Transverse colon (tissue), 4 donors: ENCODE measurements at places on chromosomes 16 and 17. TPM values are rescaled to one million over a fixed set of nuclear protein-coding genes. Genes with fewer than 3 reads are reported as not detected.

GRCh38 chr17:518047-518735 lies 165.6 kb upstream of the RPH3AL start:
- DNase-seq: no peak

RND2 gene
- 0.41 TPM for total RNA-seq

MCRIP1 gene
- total RNA-seq: 39.0 TPM

HS3ST3A1 gene
- total RNA-seq: 1.9 TPM

DNA sequence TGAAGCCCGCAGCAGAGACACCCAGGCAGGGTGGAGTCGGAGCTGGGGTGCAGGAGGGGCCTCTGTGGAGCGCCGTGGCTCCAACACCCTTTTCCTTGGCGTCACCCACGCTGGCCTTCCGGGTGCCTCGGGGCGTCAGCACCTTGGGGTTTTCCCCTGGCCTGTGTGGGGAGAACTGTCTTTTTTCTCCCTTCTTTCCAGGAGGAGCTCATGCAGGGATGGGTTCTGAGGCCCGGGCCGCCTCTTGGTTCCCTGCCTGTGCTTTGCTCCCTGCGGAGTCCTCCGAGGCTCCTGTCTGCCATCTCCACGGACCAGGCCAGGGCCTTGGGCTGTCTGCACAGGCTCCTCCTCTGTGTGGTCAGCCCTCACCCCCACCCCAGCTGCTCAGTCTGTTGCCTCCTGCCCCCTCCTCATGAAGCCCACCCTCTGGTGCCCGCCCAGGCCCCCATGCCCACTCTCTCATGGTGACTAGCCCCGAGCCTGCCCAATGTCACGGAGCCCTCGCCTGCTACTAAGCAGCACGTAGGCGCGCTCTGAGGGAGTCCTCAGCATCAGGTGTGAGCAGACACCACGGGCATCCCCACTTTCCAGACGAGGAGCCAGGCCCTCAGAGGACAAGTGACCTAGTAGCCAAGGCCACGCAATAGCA lies 5.0 kb downstream of the KATNB1 start:
- DNase-seq: no peak

VAT1L gene
- total RNA-seq: 1.1 TPM

- DNase-seq: peak; percentile 45
These were observed 500 bp downstream of the COX6A2 start for GRCh38 chr16:31427441-31428278.

DNA sequence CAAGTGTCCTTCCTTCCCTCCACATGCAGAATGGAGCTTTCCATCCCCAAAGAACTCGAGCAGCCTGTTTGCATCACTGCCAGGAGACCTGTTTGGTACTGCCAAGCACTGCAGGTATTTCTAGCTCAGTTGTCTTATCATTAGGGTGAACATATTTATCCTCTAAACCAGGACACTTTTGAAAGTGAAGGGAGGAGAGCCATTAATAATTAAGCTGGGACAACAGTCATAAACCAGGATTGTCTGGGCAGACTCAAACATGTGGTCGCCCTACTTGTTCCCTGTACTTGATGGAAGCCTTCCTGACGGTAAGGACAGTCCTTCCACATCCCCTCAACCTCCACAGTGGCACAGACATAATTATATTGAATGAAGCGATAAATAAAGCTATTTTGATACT lies 67.4 kb downstream of the PRKCA start:
- no peak for DNase-seq

TBC1D3K gene
- not detected for total RNA-seq

DNA sequence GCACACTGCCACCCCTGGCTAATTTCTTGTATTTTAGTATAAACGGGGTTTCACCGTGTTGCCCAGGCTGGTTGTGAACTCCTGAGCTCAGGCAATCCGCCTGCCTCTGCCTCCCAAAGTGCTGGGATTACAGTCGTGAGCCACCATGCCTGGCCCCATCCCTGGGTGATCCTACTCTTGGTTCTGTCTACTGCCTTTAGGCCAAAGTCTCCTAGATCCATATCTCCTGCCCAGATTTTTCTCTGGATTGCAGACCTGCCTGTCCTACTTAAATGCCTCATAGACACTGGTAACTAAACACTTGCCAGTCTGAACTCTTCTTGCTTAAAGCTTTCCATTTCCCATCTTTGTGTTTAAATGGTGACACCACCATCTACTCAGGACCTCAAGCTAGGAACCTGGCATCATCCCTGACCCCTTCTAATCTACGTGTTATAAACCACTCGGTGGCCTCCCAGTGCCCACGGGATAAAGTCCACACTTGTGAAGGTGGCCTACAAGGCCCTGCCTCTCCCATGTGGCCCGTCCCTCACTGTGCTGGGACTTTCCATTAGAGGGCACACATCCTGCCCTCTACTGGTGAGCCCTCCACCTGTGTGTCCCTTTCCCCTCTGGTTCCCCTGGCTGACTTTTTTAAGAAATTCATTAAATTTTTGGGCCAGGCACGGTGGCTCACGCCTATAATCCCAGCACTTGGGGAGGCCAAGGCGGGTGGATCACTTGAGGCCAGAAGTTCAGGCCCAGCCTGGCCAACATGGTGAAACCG lies 51.1 kb downstream of the USP43 start:
- no peak for DNase-seq

GRCh38 chr16:88553739-88554138 lies 16.5 kb upstream of the ZC3H18 start:
- DNase-seq: no peak

DNA sequence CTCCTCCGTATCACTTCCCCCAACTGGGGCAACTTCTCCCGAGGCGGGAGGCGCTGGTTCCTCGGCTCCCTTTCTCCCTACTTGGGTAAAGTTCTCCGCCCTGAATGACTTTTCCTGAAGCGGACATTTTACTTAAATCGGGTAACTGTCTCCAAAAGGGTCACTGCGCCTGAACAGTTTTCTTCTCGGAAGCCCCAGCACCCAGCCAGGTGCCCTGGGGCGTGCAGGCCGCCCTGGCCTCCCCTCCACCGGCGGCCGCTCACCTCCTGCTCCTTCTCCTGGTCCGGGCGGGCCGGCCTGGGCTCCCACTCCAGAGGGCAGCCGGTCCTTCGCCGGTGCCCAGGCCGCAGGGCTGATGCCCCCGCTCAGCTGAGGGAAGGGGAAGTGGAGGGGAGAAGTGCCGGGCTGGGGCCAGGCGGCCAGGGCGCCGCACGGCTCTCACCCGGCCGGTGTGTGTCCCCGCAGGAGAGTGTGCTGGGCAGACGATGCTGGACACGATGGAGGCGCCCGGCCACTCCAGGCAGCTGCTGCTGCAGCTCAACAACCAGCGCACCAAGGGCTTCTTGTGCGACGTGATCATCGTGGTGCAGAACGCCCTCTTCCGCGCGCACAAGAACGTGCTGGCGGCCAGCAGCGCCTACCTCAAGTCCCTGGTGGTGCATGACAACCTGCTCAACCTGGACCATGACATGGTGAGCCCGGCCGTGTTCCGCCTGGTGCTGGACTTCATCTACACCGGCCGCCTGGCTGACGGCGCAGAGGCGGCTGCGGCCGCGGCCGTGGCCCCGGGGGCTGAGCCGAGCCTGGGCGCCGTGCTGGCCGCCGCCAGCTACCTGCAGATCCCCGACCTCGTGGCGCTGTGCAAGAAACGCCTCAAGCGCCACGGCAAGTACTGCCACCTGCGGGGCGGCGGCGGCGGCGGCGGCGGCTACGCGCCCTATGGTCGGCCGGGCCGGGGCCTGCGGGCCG lies 1.6 kb downstream of the HIC1 start:
- peak; percentile 42 for DNase-seq

- DNase-seq: no peak
These were observed 17.5 kb upstream of the TFAP4 start for GRCh38 chr16:4290236-4290830.

GRCh38 chr16:17359788-17360390 lies 110.9 kb downstream of the XYLT1 start:
- no peak for DNase-seq

AANAT gene
- total RNA-seq: not detected

DNA sequence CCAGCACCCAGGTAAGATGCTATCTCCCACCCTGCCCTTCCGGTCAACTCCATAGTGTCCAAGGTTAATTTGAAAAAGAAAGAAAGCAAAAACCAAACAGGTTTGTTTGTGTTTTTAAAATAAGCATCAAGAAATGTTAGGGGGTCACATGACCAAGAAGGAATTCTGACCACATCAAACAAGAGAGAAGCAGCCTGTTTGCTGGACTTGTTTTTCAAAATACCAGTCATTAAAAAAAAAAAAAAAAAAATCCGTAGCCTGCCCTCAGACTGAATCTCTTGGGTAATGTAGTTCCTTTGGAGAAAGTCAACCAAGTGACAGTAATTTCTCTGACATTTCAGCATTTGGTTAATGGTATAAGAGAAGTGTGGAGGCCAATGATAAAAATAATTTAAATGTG lies 38.4 kb downstream of the HNF1B start:
- no peak for DNase-seq

ASB16 gene
- 2.6 TPM for total RNA-seq

DNA sequence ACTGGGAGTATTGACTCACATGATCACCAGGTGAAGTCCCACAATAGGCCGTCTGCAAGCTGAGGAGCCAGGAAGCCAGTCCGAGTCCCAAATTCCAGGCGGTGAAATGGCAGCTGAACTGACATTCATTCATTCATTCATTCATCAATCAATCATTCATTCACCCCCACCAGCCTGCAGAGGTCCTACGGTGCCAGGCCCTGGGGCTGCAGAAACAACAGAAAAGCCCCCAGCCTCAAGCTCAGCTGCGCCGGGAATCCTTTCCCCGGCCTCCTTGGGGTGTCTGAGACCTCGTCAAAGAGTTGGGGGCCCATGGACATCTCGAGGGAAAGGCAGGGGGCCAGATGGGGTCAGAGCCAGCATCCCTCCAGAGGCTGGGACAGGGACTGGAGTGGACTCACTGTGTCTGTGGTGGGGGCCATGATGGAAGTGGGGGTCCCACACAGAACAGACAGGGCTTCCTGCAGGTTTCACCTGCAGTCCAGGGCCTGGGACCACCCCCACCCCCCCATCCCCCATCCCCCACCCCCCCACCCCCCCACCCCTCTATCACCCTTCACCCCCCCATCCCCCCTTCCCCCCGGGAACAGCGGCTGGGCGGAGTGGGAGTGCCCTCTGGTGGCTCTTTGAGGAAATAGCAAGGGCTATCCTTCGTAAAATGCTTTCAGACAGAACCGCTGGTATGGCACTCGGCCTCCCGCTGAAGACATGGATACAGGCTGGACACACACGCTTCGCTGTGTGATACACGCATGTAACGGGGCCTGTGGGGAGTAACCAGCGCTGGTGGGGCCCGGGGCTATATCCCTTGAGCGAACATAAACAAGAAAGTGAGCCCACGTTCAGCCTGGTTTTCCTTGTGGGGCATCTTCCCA lies 8.5 kb upstream of the ZC3H18 start:
- peak; percentile 37 for DNase-seq

DNA sequence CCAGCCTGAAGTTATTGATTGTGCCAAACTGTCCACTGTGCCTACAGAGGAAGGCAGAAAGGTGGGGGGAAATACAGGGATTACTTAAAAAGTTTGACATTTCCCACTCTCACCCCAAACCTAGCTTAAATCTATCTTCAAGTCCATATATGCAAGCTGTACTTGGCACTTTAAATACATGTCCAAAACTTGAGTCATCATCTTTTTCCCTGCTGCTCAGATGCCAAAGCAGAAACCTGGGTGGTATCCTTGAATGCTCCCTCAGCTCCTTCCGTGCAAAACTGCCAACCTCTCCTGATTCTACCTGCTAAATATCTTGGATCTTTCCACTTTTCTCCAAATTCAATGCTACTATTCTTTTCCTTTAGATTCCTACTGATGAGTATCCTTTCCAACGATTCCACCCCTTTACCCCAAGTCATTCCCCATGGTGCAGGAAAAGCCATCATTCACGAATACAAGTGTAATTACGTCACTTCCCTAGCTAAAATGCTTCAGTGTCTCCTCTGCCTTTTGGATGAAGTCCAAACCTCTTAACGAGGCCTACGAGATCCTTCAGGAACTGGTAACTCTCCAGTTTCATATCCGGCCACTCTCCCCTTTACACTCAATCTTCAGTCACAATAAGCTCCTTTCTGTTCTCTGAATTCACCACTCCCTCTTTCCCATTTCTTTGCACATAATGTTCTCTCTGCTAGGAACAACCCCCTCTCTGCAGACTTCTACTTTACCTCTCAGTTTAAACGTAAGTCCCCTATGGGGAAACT lies 9.3 kb downstream of the BECN1 start:
- DNase-seq: no peak

KRT16 gene
- total RNA-seq: not detected

ABAT gene
- total RNA-seq: 35.2 TPM

DNA sequence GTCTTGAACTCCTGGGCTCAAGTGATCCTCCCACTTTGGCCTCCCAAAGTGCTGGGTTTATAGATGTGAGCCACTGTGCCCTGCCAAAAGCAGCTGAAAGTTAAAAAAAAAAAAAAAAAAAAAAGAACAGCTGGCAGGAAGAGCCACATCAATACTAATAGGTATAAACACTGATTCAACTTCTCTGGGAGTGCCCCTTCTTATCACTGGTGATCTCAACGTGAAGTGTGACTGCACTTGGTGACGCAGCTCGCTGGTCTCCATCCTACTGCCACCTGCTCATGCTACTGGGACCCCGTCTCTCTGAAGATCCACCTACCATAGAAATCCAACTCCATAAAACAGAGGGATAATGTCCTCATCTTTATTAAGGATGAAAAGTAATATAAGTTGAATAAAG lies 40.8 kb downstream of the RNF157 start:
- DNase-seq: no peak

- no peak for DNase-seq
These were observed 31.4 kb upstream of the RNPS1 start for GRCh38 chr16:2299121-2299914.

DNA sequence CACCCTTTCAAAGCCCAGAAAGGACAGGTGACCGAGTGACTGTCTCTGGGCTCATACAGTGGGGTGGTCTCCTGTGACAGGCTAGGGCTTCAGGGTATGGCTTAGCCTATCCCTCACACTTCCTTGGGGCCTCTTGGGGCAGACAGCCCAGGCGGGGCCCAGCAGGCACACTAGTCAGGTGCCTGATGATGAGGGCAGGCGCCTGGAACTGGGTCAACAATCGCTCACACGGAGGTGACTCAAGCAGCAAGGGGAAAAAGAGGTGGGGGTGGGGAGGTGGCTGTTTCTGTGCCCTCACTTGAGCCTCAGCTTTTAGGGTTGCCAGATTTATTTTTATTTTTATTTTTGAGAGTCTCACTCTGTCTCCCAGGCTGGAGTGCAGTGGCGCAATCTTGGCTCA lies 6.4 kb upstream of the GRN start:
- no peak for DNase-seq

GRCh38 chr16:69443927-69444631 lies 19.7 kb downstream of the CYB5B start:
- peak; percentile 27 for DNase-seq

C17orf100 gene
- total RNA-seq: 1.7 TPM
